ENCODE measurements at places on chromosomes 5 and 9.

- no peak for DNase-seq
These were observed 54.8 kb downstream of the MRPS27 start for GRCh38 chr5:72265032-72265877.

- no peak for DNase-seq
These were observed 62.7 kb downstream of the RAB14 start for GRCh38 chr9:121138973-121139372.

GRCh38 chr5:155822177-155822576 is 504.8 kb upstream of the SGCD start:
- DNase-seq = no peak

GRCh38 chr5:167453246-167454030 is 838.0 kb upstream of the WWC1 start:
- DNase-seq = no peak
